ENCODE measurements at places on chromosomes 4 and X.
A peak's percentile ranks its signal among the peaks of the same experiment; 100 is the strongest.

DNA sequence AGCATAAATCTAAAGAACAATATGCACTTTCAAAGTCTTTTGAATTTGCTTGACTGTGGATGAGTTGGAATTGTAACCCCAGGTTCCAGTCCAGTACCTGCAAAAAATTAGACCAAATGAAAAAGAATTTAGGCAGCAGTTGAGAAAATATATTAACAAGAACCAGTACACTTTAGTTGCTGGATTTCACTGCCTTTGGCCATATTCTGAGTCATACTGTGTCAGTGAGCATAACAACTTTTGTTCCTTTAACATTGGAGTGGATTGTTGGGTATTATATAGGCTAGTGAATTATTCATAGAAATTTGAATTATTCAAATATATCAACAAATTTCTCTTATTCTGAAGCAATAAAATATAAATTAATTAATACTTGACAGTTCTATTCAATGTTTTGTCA, 101.5 kb upstream of the SMAD1 start:
- no peak for DNase-seq

GRCh38 chrX:23932046-23932445, 24.2 kb downstream of the CXorf58 start:
- no peak for DNase-seq

- DNase-seq, result no peak
Observed at GRCh38 chr4:145625677-145626622, 6.8 kb downstream of the MMAA start.

DNA sequence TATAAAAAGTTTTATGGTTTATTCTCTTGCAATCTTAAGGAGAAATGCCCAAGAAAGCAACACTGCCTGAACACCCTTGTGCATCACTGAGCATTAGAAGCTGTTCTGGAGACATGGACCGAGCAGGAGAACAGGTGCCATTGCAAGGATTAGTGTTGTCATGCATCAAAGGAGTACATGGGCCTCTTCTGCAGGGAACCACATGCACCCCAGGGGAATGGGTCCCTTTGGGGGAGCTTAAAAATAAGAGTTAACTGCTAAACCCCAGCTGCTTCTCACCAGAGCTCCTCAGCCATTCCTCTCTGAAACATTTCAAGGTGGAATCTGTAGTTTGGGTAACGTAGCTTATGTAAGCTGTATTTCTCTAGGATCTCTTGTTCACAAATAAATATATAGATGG, 353.0 kb upstream of the SLC7A11 start:
- no peak for DNase-seq

GRCh38 chrX:11321986-11322385, 28.8 kb downstream of the AMELX start:
- peak; percentile 34 for DNase-seq

GRCh38 chr4:10690185-10690907, 5.8 kb upstream of the CLNK start:
- DNase-seq, result no peak

- no peak for DNase-seq
Observed at GRCh38 chrX:74119016-74119910, 184.7 kb upstream of the ZCCHC13 start.

GRCh38 chr4:182137343-182137742, 105.9 kb upstream of the TENM3 start:
- DNase-seq, result no peak

DNA sequence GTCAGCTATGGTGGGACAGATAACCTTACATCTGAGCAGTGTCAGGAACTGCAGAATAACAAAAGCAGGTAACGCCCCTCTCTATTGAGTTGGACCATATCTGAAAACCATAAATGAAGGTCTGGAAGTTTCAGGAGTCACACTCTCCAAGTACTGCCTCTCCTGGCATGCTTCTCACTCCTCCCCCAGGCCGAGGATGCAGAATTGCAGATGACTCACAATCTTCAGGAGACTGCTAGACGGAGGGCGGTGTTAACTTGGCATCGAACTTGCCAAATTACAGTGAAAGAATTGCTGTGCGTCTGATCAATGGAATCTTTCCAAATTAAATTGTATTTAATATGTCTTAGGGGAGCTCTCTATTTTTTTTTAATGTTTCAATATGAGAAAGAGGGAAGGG, 67.1 kb upstream of the TRIM2 start:
- DNase-seq, result no peak

GRCh38 chrX:154961947-154962346, 60.6 kb downstream of the F8 start:
- no peak for DNase-seq

DNA sequence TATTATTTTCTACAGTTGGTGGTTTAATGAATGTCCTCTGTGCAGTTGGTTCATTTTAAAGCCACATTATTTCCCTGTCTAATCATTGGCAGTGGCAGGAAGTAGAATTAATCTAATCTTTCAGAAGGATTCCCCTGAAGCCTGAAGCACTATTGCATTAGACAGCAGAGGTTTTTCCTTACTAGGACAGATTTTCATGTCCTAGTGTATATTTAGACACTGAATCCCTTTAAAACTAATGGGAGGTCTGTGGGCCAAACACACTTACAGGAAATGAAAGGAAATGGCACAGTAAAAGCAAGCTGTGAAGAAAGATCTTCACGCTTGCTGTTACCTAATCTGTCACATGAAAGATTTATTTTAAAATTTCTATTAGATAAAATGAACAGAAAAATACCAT, 165.2 kb downstream of the SLC39A8 start:
- DNase-seq, result no peak

- DNase-seq, result no peak
Observed at GRCh38 chrX:12903646-12904045, 2.8 kb upstream of the TLR8 start.

DNA sequence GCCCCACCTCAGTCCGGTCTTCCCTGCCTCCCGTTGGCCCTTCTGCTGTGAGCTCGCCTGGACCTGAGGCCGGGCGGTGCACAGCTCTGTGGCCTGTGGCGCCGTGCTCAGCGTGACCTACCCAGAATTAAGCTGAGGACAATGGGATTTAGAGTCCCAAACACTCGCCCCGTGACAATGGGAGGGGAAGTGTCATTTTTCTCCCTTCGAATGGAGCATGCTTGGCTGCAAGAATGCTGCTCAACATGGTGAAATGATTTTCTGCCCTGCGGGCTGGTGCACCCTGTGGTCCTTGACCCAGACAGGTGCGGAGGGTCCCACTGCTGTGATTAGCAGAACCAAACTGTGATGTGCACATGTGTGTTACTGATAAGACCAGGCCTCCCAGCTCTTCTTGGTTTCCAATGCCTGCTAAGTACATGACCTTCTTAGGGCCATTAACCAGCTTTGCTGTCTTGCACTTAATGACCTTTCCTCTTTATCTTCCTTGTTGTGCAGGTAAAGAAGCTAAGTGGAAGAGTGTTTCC, 772 bp downstream of the EOLA1 start:
- DNase-seq, result no peak

DNA sequence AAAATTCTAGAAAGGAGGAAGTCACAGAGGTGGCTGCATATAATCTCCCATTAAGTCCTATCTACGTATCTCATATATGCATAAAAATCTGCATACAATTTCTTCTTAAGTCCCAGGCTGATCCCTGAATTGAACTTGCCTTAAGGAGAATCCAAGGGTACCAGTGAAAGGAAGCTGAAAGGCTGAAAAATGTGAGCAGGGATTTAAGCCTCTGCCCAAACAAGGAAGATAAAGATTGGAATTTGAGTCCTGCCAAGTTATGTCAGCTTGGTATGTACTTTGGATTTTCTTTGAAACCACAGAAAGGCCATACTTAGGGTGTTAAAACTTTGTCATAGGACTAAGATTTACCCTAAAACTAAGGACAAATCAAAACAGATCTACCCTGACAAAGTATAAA, 26.5 kb upstream of the GEMIN8 start:
- no peak for DNase-seq

DNA sequence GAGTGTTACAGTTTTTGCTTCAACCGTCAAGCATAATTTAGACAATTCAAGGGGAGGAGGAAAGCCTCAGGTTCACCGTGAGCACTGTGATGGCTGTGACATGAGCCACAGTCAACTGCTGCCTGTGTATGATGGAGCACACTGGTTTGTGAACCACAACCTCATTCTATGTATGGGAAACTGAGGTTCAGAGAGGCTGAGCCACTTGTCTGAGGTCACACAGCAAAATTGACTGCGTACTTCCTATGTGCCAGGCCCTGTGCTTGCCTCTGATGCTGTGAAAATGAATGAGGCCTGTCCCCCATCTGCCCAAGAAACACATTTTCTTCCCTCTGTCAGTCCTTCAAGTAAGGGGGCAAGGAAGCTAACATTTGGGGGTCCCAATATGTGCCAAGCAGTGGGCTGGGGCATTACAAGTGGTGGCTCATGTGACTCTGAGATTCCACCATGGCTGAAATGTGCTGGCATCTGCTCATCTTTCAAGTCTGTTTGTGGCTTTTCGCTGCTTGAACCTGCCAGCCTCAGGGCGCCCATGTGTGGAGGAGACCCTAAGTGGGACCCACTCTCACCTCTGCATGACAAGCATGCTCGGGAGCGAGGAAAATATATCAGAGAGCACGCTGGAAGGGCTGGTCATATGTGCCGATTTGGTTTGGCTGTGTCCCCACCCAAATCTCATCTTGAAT, 79.7 kb downstream of the ADRA2C start:
- DNase-seq, result no peak

DNA sequence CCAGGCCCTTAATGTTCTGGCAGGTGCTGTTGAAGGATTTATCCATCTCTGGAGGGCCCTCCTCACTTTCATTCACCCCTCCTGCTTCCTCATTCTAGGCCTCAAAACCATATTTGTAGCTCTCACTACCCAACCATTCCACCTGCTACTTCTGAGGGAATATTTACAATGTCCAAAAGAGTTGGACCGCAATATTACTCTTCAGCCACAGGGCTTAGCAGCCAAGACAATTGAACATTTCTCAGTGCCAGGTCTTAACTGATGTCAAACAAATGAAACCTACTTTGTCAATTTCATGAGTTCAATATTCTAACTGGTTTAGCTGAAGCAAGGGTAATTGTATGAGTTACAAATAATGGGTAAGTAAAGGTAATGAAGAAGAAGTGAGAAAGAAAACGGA, 113.2 kb downstream of the ENOX2 start:
- DNase-seq, result no peak

DNA sequence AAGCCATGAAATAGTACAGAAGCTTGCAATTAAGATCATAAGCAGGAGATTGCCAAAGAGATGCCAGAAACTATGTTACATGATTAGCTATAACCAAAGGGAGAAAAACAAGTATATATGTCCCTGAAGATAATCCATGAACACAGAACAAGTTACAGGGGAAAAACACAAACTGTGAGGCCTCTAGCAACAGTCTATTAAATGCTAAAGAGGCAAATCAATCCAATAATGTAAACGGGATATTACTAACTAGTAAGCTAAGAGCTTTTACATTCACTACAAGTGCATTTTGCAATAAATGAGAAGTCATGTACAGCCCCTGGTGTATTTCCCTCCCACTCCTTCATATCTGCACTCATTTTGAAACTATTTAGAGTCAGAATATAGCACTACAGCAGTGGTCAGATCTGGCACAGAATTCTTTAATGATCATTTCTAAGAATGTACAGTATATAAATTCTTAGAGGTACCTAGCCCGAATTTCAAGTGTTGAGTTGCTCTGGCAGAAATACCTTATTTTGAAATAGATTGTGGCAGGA, 449.8 kb upstream of the SMIM31 start:
- DNase-seq, result no peak

Data from tibial artery (tissue), 4 donors.